ENCODE measurements at places on chromosomes 5 and 9. TPM values are rescaled to one million over a fixed set of nuclear protein-coding genes. Genes with fewer than 3 reads are reported as not detected.

Gene RANBP3L
- 0.16 TPM for total RNA-seq

Gene TAF11L5
- total RNA-seq, result not detected

Gene SAXO1
- total RNA-seq, result not detected

Gene PCDHGC5
- total RNA-seq, result 1.0 TPM

Gene PSMD5
- total RNA-seq, result 45.2 TPM

Gene C9orf50
- total RNA-seq, result not detected

Gene DAPK1
- 5.4 TPM for total RNA-seq

Gene TAF1L
- total RNA-seq, result not detected

Gene CENPH
- 9.8 TPM for total RNA-seq

Gene TNFSF15
- 1.7 TPM for total RNA-seq

Gene OLFM1
- total RNA-seq, result 4.9 TPM

Gene PCDHB14
- total RNA-seq, result 2.0 TPM

Gene TRIM7
- total RNA-seq, result 36.9 TPM

Gene POMT1
- total RNA-seq, result 13.1 TPM

Gene SLC4A9
- 0.08 TPM for total RNA-seq

Gene DUSP1
- total RNA-seq, result 101 TPM

Gene PCDHA5
- 0.08 TPM for total RNA-seq

Gene C1QTNF2
- 0.20 TPM for total RNA-seq

Gene PCDHA9
- total RNA-seq, result 0.04 TPM

Gene DOCK8
- total RNA-seq, result 11.4 TPM

Gene PTPN3
- 11.0 TPM for total RNA-seq

Gene C1QTNF3
- total RNA-seq, result 1.2 TPM

Gene SLC6A18
- total RNA-seq, result not detected

Gene IFNB1
- not detected for total RNA-seq

Gene WNT8A
- total RNA-seq, result not detected

Gene PLPP1
- 16.2 TPM for total RNA-seq

Gene CDX1
- not detected for total RNA-seq

Gene TRIM14
- 31.0 TPM for total RNA-seq

Gene COMMD10
- total RNA-seq, result 18.3 TPM

Gene LHX2
- total RNA-seq, result not detected

Gene SH3PXD2B
- 16.5 TPM for total RNA-seq

Gene OLFML2A
- total RNA-seq, result 12.3 TPM

Gene IL3
- not detected for total RNA-seq

Gene SPATA31A6
- not detected for total RNA-seq

Gene CAMK2A
- 0.28 TPM for total RNA-seq

Gene GNAQ
- 28.8 TPM for total RNA-seq

Gene BTNL8
- total RNA-seq, result not detected

Gene LCN12
- 0.80 TPM for total RNA-seq

Gene INSL4
- total RNA-seq, result not detected

Gene DCANP1
- not detected for total RNA-seq

Measured in esophagus mucosa (tissue), 1 donor.